ENCODE measurements at places on chromosomes 5 and 9.
A peak's percentile ranks its signal among the peaks of the same experiment; 100 is the strongest.

DNA sequence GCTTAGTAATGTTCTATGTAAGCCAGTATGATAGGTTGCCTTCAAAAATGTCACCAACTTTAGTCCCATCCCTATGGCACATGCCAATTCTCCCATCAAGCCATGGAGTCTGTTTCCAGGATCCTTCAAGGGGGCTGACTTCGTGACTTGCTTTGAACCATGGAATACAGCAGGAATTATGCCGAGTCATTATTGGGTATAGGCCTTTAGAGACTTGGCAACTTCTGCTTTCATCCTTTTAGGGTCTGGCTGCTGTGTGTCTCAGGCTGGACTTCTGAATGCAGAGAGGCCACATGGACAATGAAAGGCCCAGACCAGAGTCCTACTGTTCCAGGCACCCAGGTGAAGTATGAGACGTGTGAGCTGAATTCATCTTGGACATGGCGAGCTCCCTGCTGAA, 109.8 kb downstream of the DENND1A start:
- no peak for DNase-seq

- DNase-seq: no peak
Measured at GRCh38 chr5:102010644-102011043, 285.4 kb downstream of the SLCO4C1 start.

GRCh38 chr5:137091472-137091871, 407.7 kb downstream of the SPOCK1 start:
- no peak for DNase-seq

- no peak for DNase-seq
Measured at GRCh38 chr5:59416026-59416425, 477.5 kb downstream of the PDE4D start.

- peak; percentile 54 for DNase-seq
Measured at GRCh38 chr9:116646661-116647514, 40.2 kb upstream of the TRIM32 start.

DNA sequence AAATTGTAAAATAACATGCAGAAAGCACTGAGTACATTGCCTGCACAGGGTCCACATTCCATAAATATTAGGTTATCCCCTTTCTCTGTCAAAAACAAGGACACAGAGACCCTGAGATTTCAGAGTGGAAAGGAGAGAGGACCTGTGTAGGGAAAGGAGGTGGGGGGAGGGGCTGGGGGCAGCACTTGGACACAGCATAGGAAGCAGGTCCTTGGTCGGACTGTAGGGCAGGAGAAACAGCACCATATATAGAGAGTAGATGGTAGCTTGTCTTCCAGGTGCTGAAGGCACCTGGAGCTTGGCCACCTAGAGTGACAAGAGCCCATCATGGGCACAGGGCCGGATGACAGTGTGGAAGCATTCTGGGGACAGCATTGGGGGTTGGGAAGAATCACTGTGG, 2.4 kb downstream of the TPM2 start:
- DNase-seq: no peak

All from AG08395 (cell line).